SK-MEL-5 (cell line): ENCODE measurements at places on chromosomes 11 and 22. TPM values are rescaled to one million over a fixed set of nuclear protein-coding genes. Genes with fewer than 3 reads are reported as not detected.

FLRT1 gene
- total RNA-seq = not detected in 2 replicates

C11orf65 gene
- total RNA-seq = 0.55 and 0.64 TPM in 2 replicates

TECTA gene
- total RNA-seq = 0.03 and 0.11 TPM in 2 replicates

MS4A12 gene
- total RNA-seq = not detected in 2 replicates

ARFGAP3 gene
- total RNA-seq = 40.1 and 45.1 TPM in 2 replicates

CALCB gene
- not detected in 2 replicates for total RNA-seq

SLC43A3 gene
- 30.6 and 37.0 TPM in 2 replicates for total RNA-seq

ZNF202 gene
- 5.8 and 7.6 TPM in 2 replicates for total RNA-seq

SGSM1 gene
- total RNA-seq = 0.03 TPM in 1 of 2 replicates, not detected in the other

PHOX2A gene
- total RNA-seq = not detected in 2 replicates

GLB1L3 gene
- 0.40 and 0.69 TPM in 2 replicates for total RNA-seq

- DNase-seq = peak; percentile 68
These were observed 99.8 kb upstream of the OR9G4 start for GRCh38 chr11:56848141-56848809.

DNA sequence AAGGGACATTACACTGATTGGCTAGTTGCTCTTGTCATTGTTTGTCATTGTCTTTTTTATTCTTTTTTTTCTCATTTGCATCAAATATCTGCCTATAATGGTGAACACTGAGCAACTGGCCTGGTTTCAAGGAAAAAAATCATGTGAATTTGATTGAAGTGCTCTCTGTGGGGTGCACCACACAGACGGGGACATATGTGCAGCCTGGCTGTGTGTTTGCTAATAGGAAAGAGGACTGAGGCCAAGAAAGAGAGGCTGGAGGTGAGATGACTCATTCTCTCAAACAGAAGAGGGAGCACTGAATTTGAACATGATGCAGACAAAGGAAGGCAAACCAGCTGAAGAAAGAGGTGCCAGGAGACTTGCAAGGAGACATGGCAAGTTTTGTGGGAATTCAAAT, 684.9 kb upstream of the CCDC90B start:
- no peak for DNase-seq

- DNase-seq = no peak
These were observed 14.1 kb downstream of the H19 start for GRCh38 chr11:1983601-1983961.

GRCh38 chr11:76808171-76808570, 25.0 kb downstream of the TSKU start:
- no peak for DNase-seq

- no peak for DNase-seq
These were observed 1.3 kb downstream of the TMEM86A start for GRCh38 chr11:18699848-18700261.

DNA sequence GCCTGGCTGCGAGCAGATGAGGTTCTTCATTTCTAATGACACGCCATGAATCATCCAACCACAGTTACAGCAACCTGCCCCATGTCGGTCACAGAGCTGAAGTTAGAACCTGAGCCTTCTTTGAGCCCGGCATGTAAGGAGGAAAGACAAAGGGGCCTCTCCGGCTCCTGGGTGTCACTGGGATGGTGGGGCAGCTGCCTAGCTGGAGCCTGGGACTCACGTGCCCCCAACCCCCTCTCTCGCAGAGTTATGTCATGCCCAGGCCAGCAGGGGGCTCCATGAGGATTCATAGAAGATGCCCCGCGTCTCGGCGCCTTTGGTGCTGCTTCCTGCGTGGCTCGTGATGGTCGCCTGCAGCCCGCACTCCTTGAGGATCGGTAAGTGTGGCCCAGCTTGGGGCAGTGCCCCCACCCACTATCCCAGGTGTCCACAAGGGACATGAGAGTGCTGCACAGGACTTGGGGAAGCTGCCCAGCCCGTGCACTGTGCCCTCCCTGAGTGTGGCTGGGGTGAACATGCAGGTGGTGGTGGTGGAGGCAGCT, 148.5 kb downstream of the GRIK4 start:
- DNase-seq = peak; percentile 56

GRCh38 chr11:130834886-130835285, 81.4 kb downstream of the SNX19 start:
- no peak for DNase-seq

DNA sequence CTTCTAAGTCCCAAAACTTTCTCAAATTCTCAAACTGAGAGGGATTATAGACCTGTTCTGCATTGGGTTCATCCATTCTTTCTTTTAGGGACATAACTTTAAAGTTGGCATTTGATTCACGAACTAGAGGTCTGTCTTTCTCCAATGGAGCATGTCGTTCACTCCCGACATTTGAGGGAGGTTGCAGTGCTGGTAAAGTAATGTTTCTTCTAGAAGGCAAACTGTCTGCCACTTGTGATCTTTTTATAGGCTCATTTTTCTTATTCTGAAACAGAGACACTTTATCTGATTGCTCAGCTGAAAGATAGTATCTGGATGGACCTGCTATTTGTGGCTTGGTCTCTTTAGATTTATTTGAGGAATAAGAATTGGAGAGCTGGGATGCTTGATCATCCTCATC, 40.4 kb upstream of the CCDC89 start:
- DNase-seq = no peak

DNA sequence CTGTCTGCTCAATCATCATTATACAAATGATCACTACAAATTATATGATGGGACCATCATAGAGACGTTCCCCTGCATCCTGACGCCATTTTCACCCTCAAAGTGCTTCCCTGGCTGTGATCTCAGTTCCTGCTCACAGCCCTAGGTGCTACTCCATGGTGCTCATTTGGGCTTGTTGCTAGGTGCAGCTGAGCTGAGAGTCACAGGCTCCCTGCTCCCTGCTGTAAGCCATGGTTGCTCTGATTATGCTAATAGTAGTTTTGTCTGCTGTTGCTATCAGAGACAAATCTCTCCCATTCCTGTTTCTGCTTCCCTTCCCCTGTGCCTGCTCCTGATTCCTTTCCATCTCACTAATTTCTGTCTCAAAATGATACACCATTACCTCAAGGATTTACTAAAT, 474.3 kb downstream of the METTL15 start:
- no peak for DNase-seq

DNA sequence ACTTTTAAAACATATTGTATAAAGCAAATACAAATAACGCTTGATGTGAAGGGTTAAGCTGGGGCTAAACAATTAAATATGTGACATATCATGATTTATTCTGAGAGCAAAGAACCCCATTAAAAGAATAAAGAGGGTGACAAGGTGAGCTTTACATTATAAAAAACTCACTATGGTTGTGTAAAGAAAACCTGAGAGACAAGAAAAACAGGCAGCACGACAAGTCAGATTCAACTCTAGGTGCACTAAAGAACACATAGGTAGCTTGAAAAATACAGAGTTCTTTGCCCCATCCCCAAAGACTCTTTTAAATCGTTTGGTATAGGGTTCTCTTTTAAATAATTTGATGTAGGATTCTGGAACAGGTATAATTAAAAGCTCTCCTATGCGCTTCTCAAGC, 63.5 kb downstream of the LUZP2 start:
- DNase-seq = no peak

GRCh38 chr22:19657252-19658056, 56.8 kb upstream of the SEPTIN5 start:
- no peak for DNase-seq

GRCh38 chr11:121936781-121937447, 179.1 kb downstream of the BLID start:
- DNase-seq = no peak

DNA sequence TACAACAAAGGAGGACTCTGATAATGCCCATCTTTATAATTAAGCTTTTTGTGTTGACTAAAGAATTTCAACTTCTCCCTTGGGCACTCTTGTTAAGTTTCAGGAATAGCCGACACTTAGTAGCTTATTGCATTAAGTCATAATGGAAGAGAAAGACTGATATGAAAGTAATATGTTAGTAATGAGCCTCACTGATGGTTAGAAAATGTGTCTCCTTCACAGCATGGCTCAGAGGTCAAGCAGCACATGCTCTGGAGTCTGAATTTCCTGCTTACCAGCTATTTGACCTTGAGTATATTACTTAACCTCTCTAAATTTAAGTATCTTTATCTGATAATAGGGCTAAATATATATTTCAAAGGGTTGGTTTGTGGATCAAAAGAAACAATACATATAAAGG, 39.0 kb downstream of the PDGFD start:
- no peak for DNase-seq

- DNase-seq = no peak
These were observed 6.9 kb upstream of the RBM4B start for GRCh38 chr11:66684635-66685034.

DNA sequence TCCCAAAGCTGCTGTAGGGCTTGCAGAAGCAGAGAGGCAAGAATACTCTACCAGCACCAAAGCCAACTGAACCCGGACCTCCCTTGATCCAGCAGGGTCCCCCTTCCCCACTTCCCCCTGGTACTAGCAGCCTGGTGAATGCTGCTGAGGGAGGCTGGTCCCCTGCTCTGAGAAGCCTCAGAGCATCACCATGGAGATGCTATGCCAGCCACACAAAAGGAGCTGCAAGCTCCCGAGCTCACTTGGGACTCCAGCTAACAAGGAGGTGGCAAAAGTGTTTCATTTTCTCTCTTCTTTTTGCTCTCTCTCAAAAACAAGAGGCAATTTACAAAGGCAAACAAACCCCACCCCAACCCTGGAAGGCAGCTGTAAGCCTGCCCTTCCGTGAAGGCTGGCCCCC, 509.8 kb downstream of the BUD13 start:
- DNase-seq = no peak

DNA sequence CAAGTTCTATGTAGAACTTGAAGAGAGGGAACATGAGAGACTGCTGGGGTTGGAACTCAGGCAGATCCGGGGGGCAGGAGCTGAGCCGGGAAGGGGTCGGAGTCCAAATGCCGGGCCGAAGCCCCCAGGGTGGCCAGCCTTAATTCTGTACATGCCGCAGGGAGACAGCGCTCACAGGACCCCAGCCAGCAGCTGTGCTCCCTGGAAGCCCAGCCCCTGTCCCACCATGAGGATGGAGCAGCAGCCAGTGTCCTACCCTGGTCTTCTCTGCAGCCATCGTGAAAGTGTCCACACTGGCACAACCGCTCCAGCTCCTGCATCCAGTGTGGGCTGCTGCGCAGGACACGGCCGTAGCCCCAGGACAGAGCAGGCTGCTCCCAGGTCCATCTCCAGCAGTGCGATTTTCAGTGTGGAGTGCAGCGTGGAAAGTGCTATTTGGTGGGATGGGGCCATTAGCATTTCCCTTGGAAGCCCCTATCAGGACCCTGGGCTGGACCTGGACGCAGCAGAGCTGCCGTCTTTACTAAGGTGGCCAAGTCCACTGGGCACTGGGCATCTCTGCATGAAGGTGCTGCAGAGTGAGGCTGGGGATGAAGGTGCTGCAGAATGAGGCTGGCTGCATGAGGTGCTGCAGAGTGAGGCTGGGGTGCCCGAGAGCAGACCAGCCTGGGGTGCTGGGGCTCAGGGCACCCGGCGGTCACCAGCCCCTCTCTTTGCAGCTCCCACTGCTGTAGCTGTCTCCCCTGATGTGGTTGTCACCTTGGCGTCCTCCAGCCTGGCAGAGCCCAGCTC, 737.4 kb downstream of the BRD1 start:
- DNase-seq = no peak

DNA sequence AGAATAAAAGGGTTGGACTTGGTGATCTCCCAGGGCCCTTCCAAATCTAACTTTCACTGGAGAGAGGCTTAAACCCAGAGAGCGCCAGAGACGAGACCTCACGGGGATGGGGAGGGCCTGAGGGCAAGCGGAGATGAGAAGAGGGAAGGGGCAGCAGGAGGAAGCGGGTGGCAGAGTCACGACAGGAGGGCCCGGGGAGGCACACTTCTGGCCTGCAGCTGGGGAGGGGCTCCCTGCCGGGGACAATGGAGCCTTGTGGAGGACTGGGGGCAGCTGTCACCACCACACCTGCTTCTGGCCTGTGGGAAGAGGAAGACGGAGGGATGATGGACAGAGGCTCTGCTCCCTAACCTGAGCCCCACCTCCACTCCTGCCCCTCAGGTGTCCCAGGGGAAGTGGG, 40.2 kb downstream of the PDE2A start:
- no peak for DNase-seq

- no peak for DNase-seq
These were observed 324.0 kb downstream of the RAB38 start for GRCh38 chr11:87851234-87851633.

DNA sequence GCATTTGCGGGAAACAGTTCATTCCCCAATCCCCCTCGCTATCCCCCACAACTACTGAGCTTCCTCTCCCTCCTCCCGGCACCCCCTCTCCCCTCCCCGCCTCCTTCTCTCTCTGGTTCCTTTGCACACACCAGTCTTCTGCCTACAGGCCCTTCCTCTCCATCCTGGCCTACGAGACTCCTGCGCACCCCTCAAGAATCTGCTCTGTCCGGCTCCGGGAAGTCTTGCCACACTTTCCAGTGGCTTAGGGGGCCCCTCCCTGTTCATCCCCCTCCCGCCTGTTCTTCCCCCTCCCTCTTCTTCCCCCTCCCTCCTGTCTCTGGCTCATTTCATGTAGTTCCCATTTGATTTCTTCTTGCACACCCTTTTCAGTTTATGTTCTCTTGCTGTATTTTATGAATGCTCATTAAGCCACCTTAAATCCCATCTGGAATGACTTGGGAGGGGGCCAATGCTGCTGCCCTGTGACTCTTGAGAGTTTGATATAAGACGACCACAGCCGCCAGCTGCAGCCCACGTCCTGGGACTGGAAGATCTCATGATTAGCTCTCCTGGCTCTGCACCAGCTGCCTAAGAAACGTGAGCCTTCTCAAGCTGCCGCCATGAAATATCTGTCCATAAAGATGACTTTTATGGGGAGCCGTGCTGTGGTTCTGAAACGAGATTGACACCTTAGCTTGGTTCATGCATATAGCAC, 50.9 kb downstream of the RPS6KA4 start:
- DNase-seq = no peak

DNA sequence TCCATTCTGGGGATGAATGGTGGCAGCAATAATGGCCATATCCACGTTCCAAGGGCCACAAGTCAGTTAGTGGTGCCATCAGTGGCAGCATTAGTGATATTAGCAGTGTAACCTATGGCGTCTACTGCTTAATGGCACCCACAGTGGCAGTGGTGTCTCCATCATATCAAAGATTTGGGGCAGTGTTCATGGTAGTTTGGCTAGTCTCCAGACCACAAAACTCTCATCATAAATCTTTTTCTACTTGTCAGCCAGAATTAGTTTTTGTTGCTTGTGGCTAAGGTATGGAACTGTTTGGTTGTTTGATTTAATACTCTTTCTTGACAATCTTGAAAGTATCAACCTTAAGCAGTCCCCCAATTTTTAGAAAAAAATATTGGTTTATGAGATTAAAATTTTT, 45.1 kb upstream of the DEUP1 start:
- no peak for DNase-seq

GRCh38 chr11:123328281-123328867, 101.7 kb upstream of the GRAMD1B start:
- DNase-seq = peak; percentile 34

GRCh38 chr11:14537134-14537599, 17.0 kb upstream of the PSMA1 start:
- DNase-seq = peak; percentile 65

GRCh38 chr11:32297611-32298011, 137.7 kb downstream of the WT1 start:
- DNase-seq = peak; percentile 77

- DNase-seq = no peak
These were observed 584 bp downstream of the NOX4 start for GRCh38 chr11:89490602-89490980.
